ENCODE measurements at places on chromosomes 4 and X.

GRCh38 chrX:72038016-72038415, 93.7 kb downstream of the RTL5 start:
- DNase-seq = no peak

DNA sequence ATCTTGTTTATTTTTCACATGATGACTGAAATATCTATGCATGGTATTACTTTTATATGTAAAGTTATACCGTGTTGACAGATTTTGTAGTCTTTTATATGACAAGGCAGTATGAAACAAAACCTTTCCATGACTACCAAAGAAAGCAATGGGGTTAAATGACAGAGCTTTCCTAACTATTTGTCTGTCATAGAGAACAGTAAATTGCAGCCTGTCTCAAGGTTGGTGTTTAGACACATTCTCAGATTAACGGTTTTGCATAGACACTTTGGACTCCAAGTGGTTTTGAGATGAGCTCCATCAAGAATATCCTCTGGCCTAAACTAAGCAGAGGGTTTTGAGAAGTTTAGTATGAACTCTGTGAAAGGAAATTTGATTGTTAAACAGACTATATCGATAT, 180.7 kb upstream of the TENM3 start:
- DNase-seq = no peak

DNA sequence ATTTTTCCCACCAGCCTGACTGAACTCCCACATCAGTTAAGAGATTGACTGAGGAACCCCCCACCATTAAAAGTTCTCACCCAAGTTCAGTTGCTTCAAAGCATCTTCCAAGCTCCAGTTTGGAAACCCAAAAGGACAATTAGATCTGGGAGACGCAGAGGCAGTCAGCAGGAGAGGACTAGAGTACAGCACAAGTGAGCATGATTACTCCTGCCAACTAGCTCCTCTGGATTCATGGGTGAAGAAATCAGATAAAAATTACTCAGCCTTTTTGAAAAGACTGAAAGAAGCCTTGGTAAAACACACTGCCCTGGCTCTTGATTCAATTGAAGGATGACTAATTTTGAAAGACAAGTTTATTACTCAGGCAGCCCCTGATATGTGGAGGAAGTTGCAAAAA, 297.5 kb downstream of the ADAM29 start:
- no peak for DNase-seq

DNA sequence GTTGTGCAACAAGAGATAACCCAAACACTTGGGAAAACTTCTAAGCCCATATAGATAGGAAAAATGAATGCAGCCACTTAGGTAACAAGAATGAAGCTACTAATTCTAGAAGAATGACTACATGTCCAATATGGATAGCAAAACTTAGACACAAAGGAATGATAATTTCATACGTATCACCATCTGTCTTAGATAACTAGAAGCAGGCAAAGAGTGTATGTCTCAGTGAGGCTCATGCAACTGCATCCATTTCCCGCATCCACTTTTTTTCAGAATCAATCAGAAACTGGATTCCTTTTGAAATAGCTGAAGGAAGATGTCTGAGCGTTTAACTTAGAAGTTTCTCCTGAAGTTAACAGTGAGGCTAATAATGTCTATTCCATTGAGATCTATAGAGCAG, 408.7 kb upstream of the PITX2 start:
- DNase-seq = no peak

DNA sequence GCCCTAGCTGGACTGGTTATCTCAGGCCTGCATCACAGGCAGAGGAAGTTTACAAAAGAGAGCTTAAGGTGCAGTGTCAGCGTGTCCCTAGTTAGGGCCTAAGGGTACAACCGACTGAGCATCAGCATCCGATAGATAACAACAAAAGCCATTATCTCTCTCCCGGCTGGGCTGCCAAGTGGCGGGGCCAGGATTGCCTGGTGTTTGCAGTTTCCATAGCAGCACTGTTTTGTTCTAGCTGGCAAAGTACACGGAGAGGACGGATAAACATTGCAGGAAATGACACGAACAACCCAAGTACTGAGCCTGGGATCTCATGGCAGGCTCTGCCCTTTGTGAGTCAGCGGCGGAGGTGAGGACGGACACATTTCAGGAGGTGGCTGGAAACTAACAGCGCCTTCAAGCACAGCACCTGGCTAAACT, 104.7 kb upstream of the NOCT start:
- peak; percentile 55 for DNase-seq

DNA sequence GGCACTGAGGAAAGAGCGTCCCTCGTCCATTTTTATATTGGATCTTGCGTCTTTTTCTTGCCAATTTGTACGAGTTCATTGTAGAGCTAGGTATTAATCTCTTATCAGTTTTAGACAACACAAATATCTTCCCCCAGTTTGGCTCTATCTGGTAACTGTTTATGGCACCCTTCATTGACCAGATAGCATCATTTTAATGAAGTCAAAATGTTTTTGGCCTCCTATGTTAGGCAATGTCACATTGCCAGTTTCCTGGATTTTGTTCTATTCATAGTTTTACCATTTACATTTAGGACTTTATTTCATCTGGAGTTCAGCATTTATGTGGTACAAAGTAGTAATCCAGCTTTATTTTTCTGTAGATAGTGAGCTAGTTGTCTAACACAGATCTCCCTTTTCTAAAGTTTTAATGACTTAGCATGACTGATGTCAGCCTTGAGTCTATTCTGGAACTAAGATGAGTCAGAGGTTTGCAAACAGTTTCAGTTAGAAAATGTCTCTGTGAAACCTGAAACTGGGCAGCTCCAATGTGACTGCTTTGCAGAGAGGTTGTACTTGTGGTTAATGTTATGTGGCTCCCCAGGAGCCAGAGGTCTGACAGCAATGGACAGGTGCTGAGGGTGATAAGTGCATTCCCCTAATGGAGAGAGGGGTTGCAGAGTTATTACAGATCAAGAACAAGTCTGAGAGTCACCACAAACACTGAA, 5.3 kb upstream of the STBD1 start:
- DNase-seq = peak; percentile 35

DNA sequence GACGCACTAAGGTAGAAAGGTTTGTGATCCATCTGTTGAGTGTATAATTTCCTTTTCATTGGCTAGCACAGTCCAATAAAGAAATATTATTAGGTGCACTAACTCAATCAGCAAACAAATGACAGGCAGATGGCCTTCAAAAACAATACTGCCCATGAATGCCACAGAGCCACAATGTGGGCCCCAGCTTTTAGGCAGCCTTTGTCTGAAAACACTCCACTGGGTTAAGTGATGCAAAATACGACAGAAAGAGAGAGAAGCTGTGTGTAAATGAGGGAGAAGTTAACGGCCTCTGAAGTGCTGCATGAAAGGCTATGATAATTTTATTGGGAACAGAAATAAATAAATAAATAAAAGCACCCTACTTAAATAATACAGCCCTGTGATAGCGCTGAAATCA, 274.6 kb downstream of the NKX6-1 start:
- DNase-seq = no peak

DNA sequence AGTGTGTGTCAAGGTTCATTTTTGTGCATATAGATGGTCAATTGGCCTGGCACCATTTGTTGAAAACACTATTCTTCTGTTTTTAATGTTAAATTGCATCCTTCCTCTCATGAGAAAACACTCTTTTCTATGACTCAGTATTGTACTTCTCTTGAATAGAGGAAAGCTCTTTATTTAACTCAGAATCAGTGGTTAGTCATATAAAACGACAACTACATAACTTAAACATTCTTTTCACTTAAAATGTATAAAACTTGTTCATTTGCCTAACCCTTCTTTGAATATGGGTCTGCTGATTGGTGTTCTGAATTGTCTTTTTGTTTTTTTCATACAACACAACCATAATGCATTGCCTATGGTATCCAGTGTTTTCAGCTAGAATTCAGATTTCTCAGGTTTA, 17.2 kb upstream of the MRPL1 start:
- no peak for DNase-seq

- DNase-seq = peak; percentile 61
Observed at GRCh38 chrX:152904151-152905080, 6.5 kb downstream of the ZNF185 start.

DNA sequence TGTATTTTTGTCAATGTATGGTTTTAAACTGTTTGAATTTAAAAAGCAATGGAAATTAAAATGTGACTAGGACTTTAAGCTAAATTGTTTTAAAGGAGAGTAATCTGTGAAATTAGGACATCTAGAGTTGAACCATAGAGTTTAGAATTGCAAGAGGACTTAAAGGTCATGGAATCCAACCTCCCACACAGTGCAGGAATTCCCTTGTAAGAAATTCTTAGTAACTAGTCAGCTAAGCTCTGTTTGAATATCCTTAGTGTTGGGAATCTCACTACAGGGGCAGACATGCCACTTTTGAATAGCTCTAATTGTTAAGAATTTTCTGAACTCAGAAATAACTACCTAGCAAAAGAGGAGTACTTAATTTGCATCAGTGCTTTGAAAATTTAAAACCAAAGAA, 292.9 kb downstream of the IL1RAPL1 start:
- no peak for DNase-seq

- DNase-seq = peak; percentile 1
Observed at GRCh38 chr4:77308843-77309242, 151.8 kb downstream of the CCNG2 start.

DNA sequence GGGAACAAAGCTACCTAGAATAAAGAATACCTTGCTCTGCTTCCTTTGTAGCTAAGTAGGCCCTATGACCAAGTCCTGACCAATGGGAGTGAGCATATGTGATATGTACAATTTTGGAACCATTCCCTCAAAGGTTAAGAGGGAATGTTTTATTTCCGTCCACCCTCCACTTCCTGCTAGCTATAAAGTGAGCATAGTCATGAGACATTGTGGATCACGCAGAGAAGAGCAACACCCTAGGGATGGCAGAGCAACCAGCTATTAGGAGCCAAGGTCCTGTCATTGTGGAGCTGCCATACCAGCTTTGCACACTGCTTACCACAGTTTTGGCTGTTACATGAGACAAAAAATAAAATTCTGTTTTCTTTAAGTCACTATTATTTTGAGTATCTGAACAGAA, 45.8 kb upstream of the RNF128 start:
- no peak for DNase-seq

DNA sequence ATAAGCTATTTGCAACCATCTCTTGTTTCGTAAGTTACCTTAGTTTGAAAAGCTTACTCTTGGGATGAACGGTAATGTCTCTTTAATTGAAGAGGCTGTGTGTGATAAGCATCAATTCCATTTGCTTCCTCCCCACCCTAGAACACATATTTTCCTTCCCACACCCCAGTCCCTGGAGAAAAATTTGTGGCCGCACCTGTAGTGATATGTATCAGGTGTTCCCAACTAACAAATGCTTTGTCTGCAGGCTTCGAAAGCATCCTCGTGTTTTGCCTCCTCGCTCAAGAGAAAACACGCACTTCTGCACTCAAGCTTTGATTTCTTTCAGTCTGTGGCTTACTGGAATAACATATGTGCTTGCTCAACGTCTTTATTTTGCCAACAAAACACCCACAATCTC, 143.8 kb upstream of the OTUD4 start:
- DNase-seq = no peak

GRCh38 chr4:98470831-98471230, 187.6 kb downstream of the TSPAN5 start:
- DNase-seq = no peak

DNA sequence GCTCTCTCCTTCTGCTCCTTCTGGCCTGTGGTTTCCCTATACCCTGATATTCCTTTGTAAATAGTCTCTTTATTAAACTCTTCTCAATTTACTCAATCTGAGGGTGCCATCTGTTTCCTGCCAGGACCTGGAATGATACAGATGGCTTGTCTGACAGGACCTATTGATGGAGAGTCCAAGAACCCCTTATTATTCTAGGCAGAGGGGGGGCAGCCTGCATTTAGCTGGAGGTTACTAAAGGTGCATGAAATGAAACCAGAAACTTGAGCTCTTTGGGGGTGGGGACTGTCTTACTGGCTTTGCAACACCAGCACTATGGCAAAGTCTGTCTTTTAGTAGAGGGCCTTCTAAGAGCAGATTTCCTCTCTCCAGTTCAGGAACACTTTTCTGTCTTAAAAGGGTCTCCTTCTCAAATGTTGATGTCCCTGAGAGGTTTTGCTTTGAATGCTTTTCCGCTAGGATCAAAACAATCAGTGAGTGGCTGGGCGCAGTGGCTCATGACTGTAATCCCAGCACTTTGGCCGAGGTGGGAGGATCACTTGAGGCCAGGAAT, 162.5 kb upstream of the MED14 start:
- DNase-seq = no peak

- DNase-seq = no peak
Observed at GRCh38 chr4:183831026-183831446, 74.1 kb upstream of the STOX2 start.

DNA sequence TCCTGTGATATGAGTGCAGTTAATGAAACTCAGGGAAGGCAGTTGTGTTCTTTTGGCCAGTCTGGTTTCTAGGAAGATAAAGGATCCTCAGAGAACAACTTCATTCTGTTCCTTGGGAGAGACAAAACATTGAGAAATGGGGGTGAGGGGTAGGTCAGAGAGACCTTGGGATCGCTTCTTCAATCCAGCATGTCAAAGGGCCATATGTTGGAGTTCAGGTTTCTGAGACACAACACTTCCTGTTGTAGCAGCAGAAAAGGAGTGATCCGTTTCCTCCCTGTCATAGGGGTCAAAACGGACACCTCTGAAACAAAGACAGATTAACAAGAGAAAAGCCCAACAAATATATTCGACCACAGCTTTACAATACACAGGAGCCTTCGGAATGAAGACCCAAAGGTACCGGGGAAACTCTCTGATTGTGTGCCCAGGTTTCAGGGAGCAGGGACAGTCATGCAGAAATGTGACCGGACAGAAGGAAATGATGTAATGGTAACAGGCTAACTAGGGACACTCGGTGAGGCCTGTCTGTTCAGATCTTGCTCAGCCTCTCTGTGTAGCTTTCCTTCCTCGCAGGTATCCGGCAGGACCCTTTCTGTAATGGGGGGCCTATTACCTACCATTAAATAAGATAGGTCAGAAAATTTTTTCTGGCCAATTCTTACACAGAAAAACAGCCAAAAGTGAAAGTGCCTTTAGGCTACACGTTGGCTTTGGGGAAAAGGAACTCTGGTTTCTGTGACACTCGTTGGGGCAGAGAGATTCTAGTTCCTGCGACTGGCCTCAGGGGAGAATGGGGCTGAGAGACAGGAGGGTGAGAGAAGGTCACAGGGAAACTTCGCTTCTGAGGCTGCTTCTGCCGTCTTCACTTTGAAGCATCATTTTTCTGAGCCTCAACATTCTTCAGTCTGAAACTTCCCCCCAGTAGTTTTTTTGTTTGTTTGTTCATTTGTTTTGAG, 103.3 kb upstream of the TLR3 start:
- no peak for DNase-seq

DNA sequence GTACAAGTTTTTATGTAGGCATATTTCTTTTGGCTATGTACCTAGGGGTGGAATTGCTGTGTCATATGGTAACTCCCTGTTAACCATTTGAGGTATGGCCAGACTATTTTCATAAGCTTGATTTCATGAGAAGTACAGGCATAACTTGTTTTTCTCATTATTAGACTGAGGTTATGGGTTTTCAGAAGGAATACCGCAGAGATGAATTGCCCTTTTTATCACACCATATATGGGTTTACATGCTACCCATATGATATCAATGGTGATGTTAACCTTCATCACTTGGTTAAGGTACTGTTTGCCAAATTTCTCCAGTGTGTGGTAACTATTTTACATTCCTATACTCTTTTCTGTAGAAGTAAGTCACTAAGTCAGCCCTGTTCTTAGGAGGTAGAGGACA, 23.5 kb downstream of the RAB40A start:
- DNase-seq = no peak

- DNase-seq = no peak
Observed at GRCh38 chr4:31294655-31295480, 574.7 kb downstream of the PCDH7 start.

GRCh38 chrX:53160297-53160983, 64.6 kb downstream of the KDM5C start:
- no peak for DNase-seq

All from Calu3 (cell line).